Central memory CD8-positive, alpha-beta T cell (primary cell): ENCODE measurements at places on chromosomes 13 and 19.

DNA sequence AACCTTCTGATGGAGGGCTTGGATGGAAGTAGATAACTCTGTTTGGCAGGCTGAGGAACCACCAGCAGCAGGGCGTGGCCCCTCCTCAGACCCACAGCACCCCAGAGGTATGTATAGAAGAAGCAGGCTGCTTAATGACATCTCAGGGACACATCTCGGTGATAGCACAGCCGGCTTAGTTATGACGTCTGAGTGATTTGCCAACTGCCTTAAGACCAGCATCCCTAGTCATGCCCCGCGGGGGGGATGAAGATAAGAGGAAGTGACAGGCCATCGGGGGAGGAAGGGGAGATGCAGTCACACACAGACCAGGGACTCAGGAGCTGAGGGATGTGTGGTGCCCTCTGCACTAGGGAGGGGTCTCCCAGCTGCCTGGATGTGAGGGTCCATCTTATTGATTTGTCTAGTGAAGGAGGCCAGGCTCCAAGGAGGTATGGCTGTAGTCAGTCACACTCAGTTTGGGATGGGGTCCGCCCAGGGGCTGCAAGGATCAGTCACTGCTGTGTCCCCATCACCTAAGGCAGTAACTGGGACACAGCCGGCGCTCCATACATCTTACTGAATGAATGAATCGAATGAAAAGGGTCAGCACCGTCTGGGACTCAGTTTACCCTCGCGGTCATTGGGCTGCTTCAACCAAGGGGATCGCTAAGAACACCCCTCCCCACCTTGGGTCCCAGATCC is 19.2 kb upstream of the ERCC1 start:
- no peak for DNase-seq

DNA sequence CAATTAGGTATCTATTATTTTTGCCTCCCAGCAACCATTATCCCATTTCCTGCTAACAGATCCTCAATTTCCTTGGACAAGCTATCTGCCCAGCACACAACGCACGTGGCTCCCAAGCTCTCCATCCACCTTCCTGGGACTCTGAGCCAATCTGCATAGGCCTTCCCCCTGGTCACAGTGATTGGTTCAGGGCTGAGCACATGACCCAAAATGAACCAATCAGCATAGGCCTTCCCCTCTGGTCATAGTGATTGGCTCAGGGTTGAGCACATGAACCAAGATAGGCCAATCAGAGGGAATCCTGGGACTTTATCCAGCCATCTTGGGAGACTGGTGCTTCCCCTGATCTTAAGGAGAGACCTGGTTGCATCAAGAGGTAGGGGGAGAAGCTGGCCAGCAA is 5.8 kb downstream of the CPAMD8 start:
- DNase-seq, result no peak

GRCh38 chr19:50449236-50449899 is 16.7 kb downstream of the MYBPC2 start:
- DNase-seq, result no peak

- no peak for DNase-seq
Observed at GRCh38 chr13:74158028-74158427, 23.8 kb upstream of the KLF12 start.

DNA sequence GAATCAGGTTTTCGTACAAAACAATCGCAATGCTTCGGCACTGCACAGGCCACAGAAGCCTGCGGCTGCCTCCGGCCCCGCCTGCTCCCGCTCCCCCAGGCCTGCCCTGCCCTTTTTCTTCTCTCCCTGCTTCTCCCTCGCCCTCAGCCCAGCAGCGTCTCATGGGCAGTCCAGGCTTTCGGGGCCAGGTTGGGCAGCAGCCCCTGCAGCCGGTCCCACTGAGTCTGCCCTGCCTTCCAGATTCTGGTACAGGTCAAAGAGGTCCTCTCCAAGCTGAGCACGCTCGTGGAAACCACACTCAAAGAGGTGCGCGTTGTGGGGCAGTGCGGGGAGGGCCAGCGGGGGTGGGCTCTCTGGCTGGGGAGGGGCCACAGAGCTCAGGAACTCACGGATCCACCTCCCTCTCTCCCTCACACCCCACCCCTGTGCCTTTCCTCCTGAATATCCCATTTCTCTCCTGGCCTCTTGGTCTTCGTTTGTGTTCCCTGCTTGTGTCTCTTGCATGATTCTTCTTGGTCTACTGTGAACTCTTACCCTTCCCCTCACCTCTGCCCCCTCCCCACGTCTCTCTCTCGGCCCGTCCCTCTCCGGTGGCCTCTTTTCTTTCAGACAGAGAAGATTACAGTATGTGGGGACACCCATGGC is 30.1 kb downstream of the CCDC8 start:
- no peak for DNase-seq

GRCh38 chr19:30171138-30171635 is 201.0 kb upstream of the ZNF536 start:
- DNase-seq, result no peak

DNA sequence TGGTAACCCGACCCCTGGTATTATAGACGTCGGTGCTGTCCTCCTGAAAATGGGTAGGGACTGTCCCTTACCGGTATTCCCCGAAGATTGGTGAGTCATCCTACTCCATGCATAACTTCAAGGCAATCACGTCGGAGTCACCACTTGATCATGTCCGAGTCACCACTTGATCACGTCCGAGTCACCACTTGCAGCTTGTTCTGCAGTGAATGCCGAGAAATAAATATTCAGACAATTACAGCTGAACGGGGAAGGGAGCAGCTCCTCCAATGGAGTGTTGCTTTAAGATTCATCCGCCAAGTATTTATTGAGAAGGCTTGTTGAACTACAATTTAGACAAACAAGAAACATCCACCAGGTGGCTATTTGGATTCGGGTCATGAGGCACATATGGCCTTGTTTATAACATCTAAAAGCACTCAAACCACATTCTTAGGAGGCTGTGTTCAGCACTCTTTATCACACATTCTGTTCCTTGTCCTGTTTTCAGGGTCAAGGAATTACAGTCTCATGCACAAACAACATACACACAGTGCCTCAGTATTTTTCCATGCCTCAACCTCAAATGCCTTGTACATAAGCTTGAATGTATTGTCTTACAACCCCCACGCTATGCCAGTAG is 43.1 kb downstream of the ZNF726 start:
- no peak for DNase-seq

- no peak for DNase-seq
Observed at GRCh38 chr13:75685239-75685697, 49.1 kb downstream of the LMO7 start.

DNA sequence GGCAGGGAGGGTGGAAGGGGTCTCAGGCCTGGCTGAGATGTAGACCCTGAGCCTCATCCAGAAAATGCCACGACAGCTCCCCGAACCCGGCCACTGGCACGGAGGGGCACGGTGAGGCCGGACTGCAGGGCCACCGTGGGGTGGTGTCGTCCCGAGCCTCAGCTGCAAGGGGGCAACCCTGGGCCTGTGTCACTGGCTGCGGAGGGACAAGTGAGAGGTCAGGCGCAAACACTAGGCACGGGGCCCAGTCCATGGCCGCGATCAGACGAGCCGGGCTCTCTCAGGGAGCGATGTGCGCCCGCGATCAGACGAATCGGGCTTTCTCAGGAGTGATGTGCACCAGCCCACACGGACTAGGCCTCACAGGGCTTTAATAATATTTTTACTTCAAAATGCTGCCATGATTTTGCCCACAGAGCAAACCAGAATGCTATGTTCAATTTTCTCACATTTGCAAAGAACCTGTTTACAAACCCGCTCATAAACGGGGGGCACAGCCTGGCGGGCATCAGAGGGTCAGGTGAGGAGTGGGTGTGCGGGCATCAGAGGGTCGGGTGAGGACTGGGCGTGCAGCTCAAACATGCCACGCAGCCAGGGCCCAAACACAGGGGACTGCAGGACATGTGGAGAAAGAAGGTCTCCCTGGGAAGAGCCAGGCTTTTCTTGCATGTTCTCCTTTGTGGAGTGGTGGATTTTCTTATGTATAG is 42.6 kb upstream of the C13orf46 start:
- DNase-seq, result no peak

DNA sequence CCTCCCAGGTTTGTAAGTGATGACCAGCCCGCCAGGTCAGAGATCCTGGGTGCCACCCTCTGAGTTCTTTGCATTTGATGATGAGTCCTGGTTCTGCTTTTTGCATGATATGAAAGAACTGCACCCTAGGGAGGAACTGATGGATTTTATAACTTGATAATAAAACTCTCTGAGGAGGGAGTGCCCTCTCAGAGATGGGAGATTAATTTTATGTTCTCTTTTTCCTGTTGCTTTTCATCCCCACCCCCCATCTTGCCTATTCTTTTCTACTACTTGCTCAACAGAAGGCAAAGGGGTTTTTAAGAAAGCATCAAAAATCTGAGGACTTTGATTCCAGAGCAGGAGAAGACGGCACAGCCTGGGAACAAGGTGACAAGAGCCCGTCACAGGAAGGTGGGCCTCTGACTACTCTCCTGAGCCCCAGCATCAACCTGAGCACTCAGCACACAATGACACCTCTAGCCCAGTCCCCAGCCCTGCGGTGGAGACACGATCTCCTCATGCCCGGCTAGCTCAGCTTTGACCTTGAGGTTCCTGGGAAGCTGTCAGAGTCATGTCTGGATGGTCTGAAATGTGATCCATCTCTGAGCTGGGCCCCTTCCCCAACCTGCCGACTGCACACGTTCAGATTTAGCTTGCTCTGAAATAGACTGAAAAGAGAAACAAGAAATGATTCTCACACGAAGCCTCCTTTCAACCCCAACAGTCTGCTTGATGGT is 69.1 kb downstream of the SIAH3 start:
- no peak for DNase-seq

DNA sequence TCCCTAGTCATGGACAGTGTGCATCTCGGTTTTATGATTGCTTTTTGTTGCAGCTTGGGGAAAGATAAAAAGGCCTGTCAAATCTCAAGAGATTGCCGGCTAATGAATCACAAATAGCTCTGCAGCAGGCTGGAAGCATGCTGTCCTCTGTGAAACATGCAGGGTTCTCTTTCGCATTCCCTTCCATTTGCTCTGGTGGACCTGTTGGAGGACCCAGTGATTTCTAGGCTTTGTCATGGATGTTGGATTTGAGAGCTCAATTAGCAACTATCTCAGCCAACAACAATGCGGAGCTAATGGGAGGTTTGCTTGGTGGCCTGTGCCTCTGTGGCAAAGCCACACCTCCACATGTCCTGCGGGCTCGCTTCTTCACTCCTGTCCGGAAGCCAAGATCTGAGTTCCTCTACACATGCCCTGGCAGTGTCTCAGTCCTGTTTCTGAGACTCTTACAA is 418.1 kb upstream of the ARGLU1 start:
- no peak for DNase-seq

GRCh38 chr13:30313311-30313710 is 6.0 kb upstream of the KATNAL1 start:
- DNase-seq, result no peak

DNA sequence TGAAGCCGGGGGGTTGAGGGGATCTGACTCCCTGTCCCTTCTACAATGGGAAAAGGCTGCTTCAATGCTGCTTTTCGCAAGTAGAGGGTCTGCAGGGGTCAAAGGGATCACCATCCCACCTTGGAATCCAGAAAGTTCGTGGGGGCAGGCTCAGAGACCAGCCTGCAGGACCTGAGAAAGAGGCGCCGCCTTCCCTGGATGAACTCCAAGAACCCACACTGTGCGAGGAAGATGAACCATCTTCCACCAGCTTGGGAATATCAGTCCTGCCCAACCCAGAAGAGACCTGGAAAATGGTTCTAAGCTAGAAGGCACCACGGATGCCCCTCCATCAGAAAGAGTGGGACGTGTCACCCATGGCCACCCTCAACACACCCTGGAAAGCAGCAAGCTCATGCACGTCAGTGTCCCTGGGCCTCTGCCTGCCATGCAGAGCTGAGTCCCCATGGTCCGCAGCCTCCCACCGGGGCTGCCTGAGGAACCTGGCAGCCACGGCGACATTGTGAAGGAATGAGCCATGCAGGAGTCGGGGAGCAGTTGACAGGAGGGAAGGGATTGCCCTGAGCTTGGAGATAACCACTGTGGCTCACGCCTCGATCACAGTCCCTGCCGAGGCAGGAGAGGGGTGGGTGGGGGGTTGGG is 14.6 kb downstream of the RAB3D start:
- no peak for DNase-seq

DNA sequence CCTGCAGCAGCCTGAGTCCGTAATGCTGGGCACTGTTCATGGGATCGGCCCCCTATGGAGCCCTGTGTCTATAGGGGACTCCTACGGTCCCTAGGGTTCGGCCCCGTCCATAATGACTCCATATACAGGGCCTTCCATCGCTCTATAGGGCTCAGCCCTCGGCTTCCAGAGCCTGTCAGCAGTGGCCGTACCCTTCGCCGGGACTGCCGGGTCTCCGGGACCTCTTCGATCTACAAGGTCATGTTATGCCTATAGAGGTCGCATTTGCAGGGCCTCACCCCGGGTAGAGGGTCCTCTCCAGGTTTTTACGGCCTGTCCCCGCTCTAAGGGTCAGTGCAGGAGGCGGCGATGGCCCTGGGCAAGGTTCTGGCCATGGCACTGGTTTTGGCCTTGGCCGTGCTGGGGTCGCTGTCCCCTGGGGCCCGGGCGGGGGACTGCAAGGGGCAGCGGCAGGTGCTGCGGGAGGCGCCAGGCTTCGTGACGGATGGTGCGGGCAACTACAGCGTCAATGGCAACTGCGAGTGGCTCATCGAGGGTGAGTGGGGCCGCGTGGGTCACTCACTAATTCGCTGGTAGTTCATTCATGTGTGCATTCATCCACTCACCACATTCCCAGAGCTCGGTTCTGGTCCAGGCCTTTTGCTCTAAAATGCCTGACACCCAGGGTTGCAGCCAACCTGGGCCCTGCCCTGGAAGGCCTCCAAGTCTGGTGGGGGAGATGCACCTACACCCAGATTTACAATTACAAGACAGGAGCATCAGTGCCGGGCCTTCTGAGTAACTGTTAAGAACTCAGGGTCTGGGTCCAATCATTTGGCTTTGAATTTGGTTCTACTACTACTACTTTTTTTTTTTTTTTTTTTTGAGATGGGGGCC is 699 bp downstream of the MEGF8 start:
- DNase-seq, result no peak

GRCh38 chr13:40494513-40494912 is 171.9 kb downstream of the FOXO1 start:
- DNase-seq, result no peak

GRCh38 chr19:977058-977464 is 7.1 kb upstream of the WDR18 start:
- no peak for DNase-seq

DNA sequence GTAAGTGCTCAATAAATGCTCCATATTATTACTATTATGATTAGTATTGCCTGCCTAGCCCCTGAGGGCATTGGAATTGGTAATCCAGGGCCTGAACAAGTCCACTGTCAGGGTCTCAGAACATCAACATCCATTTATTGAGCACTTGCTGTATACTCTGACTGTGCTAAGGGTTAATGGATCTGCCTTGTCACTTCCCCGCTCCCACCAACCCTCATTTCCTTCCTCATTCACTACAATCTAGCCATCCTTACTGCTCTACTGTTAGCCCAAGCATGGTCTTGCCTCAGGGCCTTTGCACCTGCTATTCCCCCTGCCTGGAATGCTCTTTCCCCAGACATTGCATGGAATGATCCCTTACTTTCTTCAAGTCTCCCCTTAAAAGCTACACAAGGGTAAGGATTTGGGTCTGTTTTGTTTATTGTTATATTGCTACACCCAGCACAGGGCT is 12.7 kb upstream of the ANGPTL8 start:
- no peak for DNase-seq
